ENCODE measurements at places on chromosomes 3 and 15.

DNA sequence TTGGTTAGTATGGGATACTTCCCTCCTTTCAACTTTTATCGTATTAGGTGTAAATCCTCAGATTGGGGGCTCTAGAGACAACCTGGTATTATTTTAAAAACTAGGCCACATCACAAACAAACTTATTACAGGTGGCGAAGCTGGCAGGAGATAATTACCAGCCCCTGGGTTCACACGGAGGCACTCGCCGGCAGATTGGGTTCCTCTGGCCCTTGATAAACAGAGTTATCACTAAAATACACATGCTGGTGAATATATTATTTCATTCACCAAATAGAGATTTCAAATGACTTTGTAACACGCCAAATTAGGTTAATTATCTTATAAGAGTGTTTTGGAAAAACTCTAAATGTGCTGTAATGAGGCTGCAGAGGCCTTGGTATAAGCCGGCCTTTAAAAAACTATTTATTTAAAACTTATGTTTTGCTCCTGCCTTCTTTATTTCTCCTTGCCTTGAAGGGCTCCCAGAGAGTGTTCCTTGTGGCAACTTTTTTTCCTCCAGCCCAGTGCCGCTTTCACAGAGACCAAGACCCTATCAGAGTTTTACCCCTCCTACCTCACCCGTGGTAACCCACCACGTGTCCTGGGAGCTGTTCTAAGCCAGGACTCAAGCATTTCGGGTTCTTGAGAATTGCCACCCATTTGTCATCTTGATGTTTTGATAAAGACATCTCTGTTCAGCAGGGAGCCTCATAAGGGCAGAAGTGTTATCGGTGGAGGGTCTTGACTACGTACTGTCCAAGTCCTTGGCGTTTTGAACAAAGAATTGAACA is 468.6 kb upstream of the CFAP20DC start:
- DNase-seq: no peak

GRCh38 chr15:86060674-86061073 is 19.0 kb upstream of the AGBL1 start:
- DNase-seq: no peak

DNA sequence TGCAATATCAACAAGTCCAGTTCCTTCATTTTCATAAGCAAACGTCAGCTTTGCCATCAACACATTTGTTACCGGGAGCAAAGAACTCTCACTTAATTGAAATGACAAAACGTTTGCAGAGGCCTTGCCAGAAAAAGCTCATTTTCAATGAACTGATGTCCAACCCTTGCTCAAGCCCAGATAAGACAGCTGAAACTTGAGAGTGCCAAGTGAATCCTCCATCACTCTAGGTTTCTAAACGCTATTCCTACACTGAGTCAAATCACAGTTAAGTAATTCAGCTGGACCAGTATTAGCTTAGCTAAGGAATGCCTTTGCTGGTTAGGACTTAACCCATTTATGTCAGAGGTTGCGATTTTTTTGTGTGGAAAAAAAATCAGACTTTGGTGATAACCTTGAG is 11.5 kb downstream of the CHSY1 start:
- no peak for DNase-seq

DNA sequence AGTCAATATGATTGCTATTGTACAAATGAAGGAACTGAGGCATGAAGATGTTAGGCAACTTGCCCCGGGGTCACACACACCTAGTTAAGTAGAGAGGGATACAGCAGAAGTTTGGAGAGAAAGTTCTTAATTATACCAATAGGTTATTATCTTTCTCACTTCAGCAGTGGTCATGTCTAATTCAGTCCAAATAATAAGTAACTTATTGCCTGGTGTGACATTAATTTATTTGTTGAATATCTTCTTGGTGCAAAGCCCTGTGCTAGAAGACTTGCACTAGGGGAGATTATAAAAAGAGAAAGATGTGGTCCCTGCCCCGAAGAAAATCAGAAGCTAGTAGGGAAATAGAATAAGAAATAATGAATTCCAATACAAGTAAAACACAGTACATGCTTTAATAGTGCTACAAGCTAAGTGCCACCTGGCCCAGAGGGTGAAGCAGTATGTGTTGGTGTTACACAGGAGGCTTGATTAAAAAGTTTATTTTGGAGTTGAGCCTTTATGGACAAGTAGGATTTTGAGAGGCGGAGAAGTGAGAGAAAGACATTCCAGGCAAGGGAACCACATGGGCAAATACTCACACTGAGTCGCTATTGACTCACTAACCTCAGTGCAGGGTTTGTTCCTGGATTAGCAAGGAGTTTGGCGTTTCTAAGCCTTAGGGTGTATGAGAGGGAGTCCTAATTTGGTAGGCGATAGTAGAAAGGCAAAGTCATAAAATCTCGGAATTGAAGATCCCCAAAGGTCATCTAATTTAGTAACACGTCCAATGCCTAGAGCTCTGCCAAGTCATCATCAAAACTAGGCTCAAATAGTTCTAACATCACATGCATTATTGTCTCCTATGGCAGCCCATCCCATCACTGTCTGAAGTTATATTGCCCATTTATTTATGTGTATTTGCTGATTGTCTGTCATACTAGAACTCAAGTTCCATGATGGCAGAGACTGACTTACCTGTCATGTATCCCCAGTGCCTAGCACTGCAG is 19.2 kb upstream of the GSK3B start:
- DNase-seq: no peak

DNA sequence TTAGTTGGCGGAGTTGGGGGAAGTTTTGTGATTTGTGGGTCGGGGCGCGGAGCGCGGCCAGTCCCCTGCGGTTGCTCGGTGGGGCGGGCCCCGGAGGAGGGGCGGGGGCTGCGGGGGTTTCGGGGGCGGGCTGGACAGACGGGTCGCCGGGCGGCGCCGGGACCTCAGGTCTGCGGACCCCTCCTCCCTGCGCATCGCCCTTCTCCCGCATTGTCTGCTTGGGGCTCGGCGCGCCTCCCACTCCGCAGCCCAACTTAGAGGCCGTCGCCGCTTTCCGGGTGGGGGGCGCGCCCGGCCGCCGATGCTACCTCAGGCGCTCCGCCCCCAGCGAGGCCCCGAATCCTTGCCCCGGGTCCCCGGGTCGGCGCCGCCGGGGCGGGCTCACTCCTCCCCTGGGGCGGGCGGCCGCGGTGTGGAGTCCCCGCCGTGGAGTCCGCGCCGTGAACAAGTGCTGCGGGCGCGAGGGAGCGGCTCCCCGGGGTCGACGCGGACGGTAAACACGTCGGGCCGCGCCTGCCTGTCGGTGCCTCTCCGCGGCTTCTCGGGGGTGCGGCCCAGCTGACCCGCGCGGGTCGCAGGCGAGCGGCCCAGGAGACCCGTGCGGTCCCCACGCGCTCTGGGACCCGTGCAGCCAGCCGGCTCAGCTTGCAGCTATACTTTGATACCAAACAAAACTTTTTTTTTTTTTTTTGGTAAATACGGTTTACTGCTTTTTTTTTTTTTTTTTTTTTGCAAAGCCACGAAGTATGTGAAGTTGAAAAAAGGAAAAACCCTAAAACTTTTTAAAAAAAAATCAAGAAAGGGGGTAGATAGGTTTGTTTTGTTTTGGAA is 624 bp downstream of the AKAP13 start:
- peak; percentile 43 for DNase-seq

- DNase-seq: no peak
Observed at GRCh38 chr3:72142028-72142427, 357.1 kb upstream of the PROK2 start.

DNA sequence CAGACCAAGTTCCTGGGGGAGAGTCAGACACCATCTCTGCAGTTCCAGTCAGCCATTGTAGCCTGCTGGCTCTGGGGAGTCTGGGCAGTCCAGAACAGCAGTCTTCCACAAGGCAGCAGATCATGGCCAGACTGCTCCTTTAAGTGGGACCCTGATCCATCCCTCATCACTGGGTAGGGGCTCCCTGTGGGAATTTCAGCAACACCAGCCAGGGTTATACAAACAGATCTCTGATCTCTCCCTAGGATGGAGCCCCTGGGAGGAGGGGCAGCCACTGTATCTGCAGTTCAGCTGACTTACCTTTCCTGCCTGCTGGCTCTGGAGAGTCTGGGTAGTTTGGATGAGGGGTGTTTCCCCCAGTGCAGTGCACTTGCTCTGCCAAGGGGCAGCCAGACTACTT is 42.1 kb upstream of the UNC13C start:
- DNase-seq: no peak

GRCh38 chr3:69784954-69785514 is 45.8 kb downstream of the MITF start:
- DNase-seq: no peak

DNA sequence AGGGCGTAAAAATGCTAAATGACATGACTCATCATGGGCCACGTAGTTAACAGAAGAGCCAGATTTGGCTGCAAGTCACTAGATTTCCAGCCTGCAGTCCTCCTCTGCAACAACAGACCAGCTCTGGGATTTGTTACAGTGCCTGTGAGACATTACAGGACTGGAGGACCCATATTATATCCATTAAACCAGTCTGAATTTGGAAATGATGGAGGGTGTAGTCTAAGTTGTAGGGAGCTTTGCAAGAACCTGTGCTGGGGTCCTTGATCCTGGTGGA is 10.8 kb downstream of the ZNF774 start:
- DNase-seq: no peak

- no peak for DNase-seq
Observed at GRCh38 chr3:53263907-53264306, 8.1 kb upstream of the TKT start.

DNA sequence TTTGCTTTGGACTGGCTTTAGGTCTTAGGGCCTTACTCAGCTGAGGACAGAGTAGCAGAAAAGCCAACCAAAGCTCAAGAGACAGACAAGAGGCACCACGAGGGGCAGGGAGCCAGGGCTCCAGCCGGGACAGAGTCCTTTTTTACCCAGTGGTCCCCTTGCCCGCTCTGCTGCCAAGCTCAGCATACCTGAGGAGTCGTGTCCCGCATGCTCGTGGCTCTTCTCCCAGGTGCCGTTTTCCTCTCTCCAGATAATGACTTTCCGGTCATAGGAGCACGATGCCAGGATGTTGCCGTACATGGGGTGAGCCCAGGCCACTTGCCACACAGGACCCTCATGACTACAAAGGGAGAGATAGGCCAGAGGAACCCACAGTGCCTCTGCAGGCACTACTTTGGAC is 8.5 kb downstream of the SEC13 start:
- no peak for DNase-seq

DNA sequence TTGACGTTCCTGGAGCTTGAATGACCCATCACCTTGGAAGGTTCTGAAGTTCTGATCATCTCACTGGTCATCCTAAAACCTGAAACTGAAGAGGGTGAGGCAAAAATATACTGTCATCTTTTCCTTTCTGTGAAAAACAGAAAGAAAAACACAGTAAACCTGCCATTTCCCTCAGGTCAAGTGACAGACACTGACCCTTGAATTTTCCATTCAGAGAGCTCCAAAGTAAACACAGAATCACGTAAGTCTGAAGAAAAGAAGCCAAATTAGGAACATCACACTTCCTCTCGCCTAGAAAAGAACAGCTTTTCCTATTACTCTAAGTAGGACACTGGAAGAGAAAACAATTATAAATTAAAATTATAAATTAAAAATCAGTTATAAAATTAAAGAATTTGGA is 78.7 kb upstream of the TGFBR2 start:
- DNase-seq: no peak

GRCh38 chr3:50210510-50211367 is 5.7 kb downstream of the SLC38A3 start:
- DNase-seq: no peak

DNA sequence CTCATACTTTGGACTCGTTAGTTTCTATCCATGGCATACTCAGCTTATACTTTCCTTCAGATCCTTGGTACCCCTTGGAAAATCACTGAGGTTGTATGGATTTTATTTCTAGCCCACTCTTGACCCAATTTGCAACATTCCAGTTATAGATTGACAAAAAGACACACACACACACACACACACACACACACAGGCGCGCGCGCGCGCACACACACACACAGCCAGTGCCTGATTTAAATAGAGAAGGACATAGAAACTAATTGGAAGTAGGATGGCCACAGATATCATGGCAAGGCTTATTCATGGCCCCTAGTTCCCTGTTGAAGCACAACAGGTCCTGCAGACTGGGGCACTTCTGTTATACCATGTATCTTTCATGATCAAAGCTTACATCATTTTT is 89.1 kb upstream of the CFAP20DC start:
- no peak for DNase-seq

DNA sequence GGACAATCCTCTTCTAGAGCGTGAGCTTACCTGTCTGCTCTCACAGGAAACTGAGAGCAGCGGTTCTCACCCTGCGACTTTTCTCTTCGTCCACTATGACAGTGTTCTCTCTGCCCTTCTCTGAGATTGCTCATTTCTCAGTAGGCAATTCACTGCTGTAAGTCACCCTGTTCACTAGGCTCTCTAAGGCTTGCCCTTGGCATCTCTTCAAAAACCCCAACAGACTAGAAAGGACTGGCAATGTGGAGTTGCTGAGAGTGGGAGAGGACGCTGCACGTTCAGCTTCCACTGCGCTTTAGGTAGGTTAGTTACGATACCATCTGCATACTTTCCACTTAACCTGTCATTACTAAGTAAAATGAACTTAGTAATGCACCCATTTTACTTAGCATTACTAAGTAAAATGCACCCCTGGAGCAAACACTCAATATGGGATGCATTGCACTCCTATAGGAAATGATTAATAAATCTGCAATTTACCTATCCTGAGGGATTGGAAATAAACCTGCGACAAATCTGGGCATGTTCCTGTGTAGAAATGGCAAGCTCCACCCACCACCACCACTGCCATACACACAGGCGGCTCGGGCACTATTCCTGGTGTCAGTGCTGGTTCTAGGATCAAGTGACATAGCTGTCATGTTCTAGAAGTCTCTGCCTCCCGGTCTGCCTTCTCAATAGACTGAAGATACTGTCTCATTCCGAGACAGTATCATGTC is 21.4 kb downstream of the XPC start:
- DNase-seq: no peak

GRCh38 chr3:118863731-118864322 is 170.8 kb downstream of the IGSF11 start:
- DNase-seq: no peak

DNA sequence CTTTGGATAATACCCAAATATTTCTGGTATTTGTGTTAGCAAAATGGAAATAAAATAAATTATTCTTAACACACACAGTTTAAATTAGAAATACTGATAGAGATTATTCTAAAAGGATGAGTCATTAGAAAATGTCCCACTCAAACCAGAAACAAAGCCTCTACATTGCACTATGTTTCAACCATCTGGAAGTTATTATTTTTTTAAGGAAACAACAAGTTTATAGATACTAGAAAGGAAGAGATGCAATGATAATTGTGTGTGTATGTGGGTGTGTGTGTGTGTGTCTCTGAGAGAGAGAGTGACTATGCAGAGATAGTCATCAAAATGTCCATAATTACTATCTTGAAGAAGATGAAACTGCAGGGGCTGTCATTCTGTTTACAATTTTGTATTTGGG is 1340.5 kb downstream of the ROBO1 start:
- no peak for DNase-seq

GRCh38 chr3:187197335-187197649 is at the start of gene RTP1:
Gene RTP1, plus strand, starts transcription at chr3:187197486. Its CDS starts 30 bp downstream, at chr3:187197516.
- no peak for DNase-seq

DNA sequence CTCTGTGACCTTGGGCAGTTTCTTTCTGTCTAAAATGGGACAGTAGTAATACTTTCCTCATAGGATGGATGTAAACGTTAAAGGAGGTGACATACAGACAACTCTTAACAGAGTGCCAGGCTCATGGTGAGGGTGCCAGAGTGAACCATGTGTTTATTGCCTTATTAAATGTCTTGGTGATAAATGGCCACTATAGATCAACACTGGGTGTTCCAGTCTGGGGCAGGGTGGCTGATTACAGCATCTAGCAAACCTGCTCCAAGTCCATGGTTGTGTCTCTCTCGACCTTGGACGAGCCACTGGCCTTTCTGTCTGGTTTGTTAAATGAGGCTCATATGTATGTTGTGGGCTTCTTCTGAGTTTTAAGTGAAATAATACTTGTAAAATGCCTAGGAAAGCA is 75.1 kb downstream of the TRAK1 start:
- no peak for DNase-seq
